Colonic mucosa (tissue), 4 donors: ENCODE measurements at places on chromosomes 6 and 20. TPM values are rescaled to one million over a fixed set of nuclear protein-coding genes. Genes with fewer than 3 reads are reported as not detected.

DNA sequence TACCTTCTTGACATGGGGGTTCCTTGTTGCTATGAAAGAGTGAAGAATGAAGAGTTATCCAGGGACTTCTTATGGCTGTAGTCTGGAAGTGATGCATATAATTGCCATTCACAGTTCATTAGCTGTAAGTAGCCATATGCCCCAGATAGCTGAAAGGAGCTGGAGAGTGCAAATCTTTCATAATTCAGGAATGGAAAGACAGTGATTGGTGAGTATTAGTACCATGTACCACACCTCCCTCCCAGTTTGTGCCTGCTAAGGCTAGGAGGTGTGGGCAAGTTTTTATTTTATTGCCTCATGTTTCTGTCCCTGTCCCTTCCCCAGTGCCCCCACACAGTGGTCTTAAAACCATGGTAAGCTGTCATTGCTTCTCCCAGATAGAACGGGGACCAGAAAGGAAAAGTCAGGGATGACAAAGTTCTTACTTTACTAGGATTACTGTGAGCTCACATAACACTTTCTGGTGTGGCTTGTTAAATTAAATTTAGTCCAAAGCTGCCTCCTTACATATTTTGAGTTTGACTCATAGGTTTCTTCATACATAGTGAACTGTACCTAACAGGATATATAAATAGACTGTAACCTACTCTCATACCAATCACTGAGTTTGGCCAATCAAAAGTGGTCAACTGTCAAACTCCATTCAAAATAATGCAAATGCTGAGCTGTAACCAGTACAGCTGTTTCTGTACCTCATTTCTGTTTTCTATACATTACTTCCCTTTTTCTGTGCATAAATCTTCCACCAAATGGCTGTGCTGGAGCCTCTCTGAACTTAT is 119.4 kb downstream of the RFPL4B start:
- H3K27ac ChIP-seq: no peak overlapping the region
- no peaks in the 10 kb centered on the region for H3K27me3 ChIP-seq
- no peak for DNase-seq

DNA sequence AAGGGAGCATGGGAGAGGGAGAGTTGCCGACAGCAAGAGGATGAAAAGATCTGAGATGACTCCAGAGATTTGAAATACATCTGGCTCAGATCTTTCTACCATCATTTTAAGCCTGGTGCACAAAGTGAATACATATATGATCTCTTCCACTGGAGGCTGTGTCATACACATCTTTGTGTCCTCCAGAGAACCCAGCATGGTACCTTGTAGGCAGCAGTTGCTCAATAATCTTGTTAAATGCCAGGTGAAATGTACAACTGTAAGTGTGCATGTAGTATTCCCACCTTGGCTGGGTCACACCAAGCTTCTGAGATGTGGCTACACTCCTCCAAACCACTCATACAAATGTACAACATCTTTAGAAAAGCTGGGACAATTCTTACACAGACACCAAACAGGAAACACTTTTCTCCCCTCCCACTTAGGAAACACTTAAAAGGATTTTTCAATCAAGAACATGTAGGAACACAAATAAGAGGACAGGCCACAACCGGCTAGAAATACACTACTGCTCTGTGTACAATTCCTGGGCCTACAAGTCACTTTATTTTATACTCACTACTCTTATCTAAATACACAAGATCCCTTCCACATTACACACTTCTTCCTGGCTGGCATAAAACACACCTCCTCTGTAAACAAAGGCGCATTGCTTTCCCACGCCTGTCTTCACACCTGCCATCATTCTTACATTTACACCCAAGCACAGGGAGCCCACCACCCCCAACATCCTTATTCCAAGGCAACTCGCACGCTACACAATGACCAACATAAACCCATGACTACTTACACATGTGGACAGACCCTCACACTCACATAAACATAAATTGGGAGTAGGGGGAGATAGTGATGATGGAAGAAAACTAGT is 3.8 kb upstream of the IER3 start:
- H3K36me3 ChIP-seq: no peaks in the 10 kb centered on the region
- H3K4me3 ChIP-seq: no peak overlapping the region
- peak; percentile 72 for DNase-seq
- peaks cover 14% of the 10 kb centered on the region for H3K4me1 ChIP-seq

Gene PRR18
- not detected for total RNA-seq

- peak; percentile 90 for DNase-seq
- no peak overlapping the region for H3K27ac ChIP-seq
- no peaks in the 10 kb centered on the region for H3K27me3 ChIP-seq
- H3K4me3 ChIP-seq: no peak overlapping the region
- no peaks in the 10 kb centered on the region for H3K36me3 ChIP-seq
These were observed 2.4 kb upstream of the MCM3 start for GRCh38 chr6:52286798-52287432.

Gene SRSF3
- 372 TPM for total RNA-seq

- no peaks in the 10 kb centered on the region for H3K27me3 ChIP-seq
- no peak for DNase-seq
- H3K4me3 ChIP-seq: no peak overlapping the region
- no peaks in the 10 kb centered on the region for H3K4me1 ChIP-seq
- H3K27ac ChIP-seq: no peak overlapping the region
These were observed 1066.9 kb downstream of the KIF16B start for GRCh38 chr20:15506311-15506710.

- DNase-seq: no peak
- H3K27me3 ChIP-seq: no peaks in the 10 kb centered on the region
- H3K36me3 ChIP-seq: no peaks in the 10 kb centered on the region
- no peaks in the 10 kb centered on the region for H3K4me1 ChIP-seq
- H3K27ac ChIP-seq: no peak overlapping the region
These were observed 119.2 kb upstream of the ASCC3 start for GRCh38 chr6:101000341-101000740.

GRCh38 chr6:112618849-112619248 is 271.7 kb downstream of the RFPL4B start:
- no peak for DNase-seq
- no peak overlapping the region for H3K4me3 ChIP-seq
- no peaks in the 10 kb centered on the region for H3K27me3 ChIP-seq
- no peaks in the 10 kb centered on the region for H3K4me1 ChIP-seq
